ENCODE measurements at places on chromosomes 7 and 10.

DNA sequence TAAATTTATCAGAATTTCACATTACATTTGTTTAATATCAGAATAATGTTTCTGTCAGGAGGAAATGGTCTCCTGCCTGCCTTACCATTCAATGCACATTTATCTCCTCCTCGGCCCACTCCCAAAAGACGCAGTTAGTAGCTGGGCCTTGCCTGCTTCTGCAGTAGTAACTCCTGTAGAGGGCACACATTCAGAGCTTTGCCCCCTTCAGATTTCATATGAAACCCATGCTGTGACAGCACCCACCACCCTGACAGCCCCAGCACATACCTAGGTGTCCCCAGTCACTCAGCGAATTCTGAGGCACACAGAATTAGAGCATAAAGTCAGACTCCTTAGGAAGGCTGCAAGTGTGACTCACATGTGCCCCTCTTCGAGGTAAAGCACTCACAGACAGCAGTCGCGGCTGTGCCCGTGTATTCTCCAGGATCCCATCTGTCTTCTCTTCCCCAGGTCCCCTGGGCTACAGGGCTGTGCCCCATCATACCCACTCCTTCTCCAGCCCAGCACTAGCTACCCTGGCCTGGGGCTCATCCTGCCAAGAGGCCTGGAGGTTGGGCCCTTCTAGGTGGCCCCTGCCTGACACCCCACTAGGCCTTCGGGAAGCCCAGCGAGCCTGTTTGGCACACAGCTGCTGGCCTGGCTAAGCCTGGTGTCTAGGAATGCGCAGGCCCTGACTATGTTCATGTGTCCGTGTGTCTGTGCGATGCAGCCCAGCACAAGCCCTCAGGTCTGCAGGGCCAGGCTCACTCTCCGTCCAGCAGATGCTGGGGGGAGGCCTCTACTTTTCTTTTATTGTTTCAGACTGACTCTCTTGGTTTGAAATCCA, 4.7 kb upstream of the DEPP1 start:
- no peak for DNase-seq

- DNase-seq = peak; percentile 56
These were observed 220.9 kb upstream of the MKLN1 start for GRCh38 chr7:131106681-131107336.

GRCh38 chr7:5620459-5620881, 161.0 kb downstream of the RNF216 start:
- no peak for DNase-seq

DNA sequence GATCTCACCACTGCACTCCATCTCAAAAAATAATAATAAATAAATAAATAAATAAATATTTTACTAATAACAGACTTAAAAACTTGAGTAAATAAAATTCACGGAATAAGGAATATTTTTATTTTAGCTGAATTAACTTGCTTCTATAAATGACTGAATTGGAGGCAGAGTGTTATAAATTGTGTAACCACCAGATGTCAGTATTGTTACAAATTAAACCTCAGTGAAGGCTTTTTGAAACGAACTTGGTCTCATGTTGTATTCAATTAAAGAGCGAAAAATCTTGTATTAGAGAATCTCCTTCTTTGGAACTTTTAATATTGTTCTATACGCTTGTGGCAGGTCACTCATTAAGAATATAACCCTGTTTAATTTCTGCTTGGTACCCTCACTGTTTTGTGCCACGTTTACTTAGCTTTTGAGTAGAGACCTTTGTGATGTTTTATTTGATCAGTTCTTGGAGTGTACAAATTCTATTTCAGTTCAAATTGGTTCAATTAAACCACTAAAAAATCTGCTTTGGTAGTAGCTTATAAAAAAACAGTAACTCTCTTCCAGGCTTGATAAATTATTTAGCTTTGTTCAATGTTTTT, 45.6 kb upstream of the SCIN start:
- DNase-seq = peak; percentile 42

GRCh38 chr10:99525897-99526296, 6.8 kb upstream of the NKX2-3 start:
- DNase-seq = no peak

GRCh38 chr10:97805949-97806348, 34.1 kb upstream of the SFRP5 start:
- no peak for DNase-seq

DNA sequence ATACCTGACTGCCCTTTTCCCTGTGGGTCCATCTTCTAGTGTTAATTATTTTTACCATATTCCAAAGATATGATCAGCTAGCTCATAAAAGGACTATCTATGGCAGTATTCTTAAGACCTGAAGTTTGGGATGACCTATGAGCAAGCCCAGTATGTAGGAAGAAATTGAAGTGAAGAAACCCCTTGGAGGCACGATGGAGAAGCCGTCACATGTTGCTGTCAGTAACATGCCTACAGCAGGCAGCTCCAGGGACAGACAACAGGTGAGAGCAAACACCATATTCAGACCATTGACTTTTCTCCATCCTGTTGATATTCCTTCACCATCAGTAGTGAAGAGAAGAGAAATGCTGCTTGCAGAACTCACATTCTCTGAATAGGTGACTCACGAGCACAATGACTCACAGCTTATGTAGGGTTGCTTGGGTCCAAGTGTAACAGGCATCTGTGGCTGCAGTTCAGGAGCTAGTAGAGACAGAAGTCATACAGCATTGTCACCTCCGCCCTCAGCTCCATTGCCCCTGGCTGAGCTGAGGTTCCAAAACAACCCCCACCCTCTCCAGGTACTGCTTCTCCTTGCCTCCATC, 8.4 kb upstream of the LYZL2 start:
- no peak for DNase-seq

- DNase-seq = no peak
These were observed 34.2 kb downstream of the PARD3 start for GRCh38 chr10:34780818-34781380.
